Jurkat, Clone E6-1 (cell line): ENCODE measurements at places on chromosomes 4 and X.
A peak's percentile ranks its signal among the peaks of the same experiment; 100 is the strongest.

GRCh38 chrX:74421036-74421739 lies at the start of gene SLC16A2:
Gene SLC16A2 (plus strand): TSS chrX:74421493. CDS start chrX:74421638, 145 bp downstream.
- DNase-seq, result peak; percentile 16

DNA sequence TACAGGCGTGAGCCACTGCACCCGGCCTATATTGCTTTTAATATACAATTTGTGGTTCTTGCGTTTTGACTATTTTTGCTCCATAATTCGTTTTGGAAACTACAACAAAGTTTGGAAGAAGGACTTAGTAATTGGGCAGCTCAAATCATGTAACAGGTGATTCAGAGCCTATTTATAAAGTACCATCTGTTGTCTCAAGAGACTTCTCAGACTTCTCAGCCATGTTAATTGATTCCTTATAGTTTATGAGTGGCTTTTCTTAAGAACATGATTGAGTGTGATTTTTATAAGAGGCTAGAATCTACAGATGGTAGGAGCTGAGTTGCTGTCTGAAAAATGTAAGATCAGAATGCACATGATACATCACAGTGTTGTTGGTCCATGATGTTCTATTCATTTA lies 240.2 kb downstream of the ADGRL3 start:
- DNase-seq, result no peak

GRCh38 chr4:177356921-177357320 lies 47.2 kb downstream of the NEIL3 start:
- no peak for DNase-seq

GRCh38 chr4:169114341-169114974 lies 104.4 kb upstream of the CBR4 start:
- no peak for DNase-seq

GRCh38 chr4:40446839-40447238 lies 111.7 kb downstream of the CHRNA9 start:
- no peak for DNase-seq

GRCh38 chr4:83852085-83852451 lies 316.2 kb downstream of the GPAT3 start:
- DNase-seq, result no peak

DNA sequence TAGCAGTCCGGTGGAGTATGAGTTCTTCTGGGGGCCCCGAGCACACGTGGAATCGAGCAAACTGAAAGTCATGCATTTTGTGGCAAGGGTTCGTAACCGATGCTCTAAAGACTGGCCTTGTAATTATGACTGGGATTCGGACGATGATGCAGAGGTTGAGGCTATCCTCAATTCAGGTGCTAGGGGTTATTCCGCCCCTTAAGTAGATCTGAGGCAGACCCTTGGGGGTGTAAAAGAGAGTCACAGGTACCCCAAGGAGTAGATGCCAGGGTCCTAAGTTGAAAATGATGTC lies 852 bp downstream of the MAGEH1 start:
- DNase-seq, result no peak

- no peak for DNase-seq
These were observed 116.1 kb upstream of the ZNF827 start for GRCh38 chr4:146054676-146055075.

DNA sequence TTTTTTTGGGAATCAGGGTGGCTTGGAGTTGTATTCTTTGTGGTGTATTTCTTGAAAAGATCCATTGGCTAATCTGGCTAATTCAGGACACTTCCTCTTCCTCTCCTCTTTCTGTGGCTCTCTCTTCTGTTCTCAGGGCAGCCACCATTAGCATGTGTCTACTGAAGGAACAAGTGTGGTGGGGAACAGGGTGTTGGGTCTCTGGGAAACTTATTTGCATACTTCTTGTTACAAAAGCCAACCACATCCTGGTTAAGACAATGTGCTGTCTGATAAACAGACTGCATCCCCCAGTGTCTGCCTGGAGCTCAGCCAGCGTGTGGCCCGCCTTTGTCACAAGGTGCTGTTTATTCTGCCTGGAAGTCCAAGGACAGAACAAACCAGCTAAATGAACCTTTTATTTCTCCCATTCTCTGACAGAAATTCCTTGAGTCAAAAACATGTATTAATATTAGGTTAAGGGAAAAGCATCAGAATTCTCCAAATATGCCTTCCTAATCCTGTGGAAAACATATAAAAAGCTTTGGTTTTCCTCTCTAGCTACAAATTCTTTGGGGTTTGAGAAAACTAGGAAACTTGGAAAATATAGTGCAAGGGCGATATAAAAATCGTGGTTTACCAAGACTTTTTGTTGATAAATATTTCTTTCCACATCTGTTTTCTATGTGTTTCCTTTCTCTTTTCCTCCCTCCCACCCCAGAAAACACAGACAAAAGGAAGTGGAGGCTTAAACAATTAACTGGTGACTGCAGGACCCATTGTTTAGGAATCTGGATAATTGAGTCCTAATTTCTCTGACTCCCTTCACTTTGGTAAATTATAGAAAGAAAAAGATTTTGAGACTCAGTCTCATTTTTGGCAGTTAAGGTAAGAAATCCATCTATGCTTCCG lies 203.6 kb downstream of the SPRY1 start:
- peak; percentile 98 for DNase-seq

- DNase-seq, result no peak
These were observed 148.9 kb upstream of the JADE1 start for GRCh38 chr4:128660361-128661215.

DNA sequence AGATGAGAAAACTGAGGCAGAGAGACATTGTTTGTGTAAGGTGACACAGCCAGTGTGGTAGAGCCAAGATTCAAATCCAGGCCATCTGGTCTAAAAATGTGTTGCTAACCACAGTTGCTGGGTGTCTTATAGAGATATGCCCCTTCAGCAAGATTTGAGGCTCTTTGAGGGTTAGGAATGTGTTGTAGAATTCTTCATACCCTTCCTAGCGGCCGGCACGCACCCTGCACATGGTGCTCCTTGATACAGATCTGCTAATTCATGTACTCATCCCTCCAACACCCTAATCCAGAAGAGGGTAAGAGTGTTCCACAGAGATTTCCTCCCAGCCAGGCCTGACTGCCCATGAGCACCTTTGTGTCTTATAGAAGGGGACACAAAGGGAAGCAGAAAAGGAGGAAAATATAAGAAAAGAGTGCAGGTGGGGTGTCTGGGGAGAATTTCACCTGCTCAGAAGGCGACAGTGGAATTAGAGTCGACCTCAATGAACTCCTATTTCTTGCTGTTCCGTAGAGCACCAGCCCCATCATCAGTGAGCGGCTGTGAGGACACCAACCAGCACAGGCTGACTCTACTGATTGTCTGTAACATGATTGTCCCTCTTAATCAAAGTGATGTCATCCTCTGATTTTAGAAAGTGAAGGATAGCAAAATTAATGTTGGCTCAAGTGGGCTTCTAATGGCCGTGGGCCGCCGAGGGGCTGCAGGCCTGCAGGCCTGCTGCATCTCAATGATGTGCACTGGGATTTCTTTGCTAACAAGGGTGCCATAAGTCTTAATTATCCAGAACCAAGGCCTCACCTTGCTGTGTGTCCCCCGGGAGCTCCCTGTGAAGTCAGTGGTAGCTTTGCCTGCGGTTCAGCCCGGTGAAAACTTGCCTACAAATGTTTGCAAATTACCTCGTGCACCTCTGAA lies 24.2 kb upstream of the SMIM20 start:
- no peak for DNase-seq

DNA sequence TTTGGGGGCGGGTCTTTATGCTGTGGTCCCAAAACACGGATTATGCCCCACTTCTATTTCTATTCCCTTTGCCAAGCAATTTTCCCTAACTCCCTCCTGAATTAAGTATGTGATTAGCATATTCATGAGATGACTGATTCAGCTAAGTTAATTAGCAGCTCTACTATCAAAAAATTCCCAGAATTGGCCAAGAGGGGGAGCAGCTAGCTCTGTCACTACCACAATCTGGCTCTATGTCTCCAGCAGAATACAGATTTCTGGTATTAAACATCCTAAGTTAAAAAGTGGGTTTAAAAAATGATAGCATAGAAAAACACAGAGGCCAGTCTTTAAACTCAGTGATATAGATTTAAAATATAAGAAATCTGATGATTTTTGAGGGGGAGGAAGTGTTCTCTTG lies 80.3 kb downstream of the GPC4 start:
- DNase-seq, result peak; percentile 18

DNA sequence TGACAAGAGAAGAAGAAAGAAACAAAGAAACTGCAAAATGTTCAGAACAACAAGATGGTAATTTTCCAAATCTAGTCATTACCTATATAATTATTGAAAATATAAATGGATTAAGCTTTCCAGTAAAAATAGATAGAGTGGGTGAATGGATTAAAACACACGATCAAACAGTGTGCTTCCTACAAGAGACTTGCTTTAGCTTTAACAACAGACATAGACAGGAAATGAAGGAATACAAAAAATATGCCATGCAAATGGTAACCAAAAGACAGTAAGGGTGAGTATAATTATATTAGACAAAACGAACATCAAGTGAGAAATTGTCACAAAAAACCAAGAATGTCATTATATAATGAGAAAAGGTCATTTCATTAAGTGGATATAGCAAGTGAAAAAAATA lies 842.8 kb downstream of the CCSER1 start:
- DNase-seq, result no peak

DNA sequence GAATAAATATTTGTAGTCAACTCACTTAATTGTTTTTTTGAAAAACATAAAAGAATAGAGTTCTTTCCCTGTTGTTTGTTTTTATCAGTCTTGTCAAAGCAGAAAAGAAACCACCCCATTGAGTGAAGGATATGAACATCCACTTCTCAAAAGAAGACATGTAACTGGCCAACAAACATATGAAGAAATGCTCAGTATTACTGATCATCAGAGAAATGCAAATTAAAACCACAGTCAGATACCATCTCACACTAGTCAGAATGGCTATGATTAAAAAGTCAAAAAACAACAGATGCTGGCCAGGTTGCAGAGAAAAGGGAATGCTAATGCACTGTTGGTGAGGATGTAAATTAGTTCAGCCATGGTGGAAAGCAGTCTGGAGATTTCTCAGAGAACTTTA lies 326.1 kb upstream of the EMCN start:
- DNase-seq, result no peak

- DNase-seq, result no peak
These were observed 569 bp upstream of the PDLIM5 start for GRCh38 chr4:94451051-94451694.
